Upper lobe of left lung (tissue), 6 donors: ENCODE measurements at places on chromosomes 2 and 18. TPM values are rescaled to one million over a fixed set of nuclear protein-coding genes. Genes with fewer than 3 reads are reported as not detected.
A peak's percentile ranks its signal among the peaks of the same experiment; 100 is the strongest.

DNA sequence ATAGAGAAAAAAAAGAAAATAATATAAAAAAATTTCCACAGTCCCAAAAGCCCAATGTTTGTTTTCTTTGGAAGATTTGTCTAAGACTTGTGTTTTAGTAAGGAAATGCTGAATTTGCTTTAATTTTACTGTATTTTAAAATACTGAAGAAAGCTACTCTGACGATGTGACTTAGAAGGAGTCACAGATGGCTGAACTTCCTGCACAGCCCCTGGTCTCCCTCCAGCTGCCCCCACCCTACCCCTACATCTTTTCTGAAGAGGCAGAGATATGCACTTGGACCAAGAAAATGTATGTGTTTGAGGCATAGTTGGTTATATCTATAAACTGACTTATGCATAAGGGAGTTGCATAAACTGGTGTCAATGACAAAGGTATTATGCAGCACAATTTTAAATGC is 172.3 kb downstream of the CDH2 start:
- no peak overlapping the region for H3K4me3 ChIP-seq
- DNase-seq = no peak
- no peak overlapping the region for H3K27ac ChIP-seq
- no peaks in the 10 kb centered on the region for H3K36me3 ChIP-seq
- no peaks in the 10 kb centered on the region for H3K27me3 ChIP-seq
- no peaks in the 10 kb centered on the region for H3K4me1 ChIP-seq

DNA sequence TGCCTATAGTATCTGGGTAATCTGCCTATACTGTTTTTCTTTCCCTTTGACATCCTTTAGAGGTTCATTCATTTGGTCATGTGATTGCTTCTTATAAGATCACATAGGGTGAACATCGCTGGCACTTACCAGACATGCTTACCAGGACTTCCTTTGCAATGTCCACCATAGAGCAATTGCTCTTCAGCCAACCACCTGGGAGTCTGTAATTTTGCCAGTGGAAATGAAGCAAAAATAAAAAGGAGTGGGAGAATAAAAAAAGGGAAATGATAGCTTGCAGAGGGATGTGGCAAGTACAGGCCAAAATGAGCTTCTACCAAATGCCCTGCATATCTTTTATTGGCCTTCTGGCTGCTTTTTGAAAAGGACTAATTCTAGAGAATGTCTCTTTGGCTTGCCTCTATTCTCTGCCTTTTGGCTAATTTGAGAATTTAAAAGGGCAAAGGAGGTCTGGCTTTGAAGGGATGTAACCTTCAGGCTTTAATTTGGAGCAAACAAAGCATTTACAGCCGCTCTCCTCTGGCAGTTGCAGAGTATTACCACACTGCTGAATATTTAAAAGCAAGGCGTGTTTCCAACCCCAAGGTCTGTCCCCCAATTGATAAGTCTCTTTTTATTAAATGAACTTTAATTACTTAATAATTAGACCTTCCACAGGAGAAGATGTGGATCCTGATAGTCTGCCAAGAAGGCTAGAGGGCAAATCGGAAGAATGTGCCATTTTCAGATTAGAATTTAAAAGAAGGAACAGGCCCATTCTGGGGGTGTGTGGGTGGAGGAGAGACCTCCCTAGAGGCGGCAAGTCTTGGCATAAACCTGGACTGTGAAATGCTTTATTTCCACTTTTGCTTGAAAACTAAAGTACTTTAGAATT is 557.9 kb downstream of the DCC start:
- no peak overlapping the region for H3K27ac ChIP-seq
- DNase-seq = no peak
- H3K4me3 ChIP-seq = no peak overlapping the region
- no peaks in the 10 kb centered on the region for H3K27me3 ChIP-seq
- no peaks in the 10 kb centered on the region for H3K36me3 ChIP-seq

DNA sequence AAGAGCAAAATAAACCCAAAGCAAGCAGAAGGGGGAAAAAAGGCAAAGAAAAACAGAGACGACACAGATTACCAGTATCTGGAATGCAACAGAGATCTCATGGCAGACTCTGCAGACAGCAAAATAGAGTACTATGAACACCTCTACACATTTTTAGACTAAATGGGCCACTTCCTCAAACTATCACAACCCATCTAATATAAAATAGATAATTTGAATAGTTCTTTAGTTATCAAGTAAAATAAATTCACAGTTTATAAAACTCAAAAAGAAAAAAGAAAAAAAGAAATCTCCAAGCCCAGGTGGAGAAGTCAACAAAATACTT is 16.6 kb downstream of the SESTD1 start:
- no peak for DNase-seq
- no peak overlapping the region for H3K27ac ChIP-seq

DNA sequence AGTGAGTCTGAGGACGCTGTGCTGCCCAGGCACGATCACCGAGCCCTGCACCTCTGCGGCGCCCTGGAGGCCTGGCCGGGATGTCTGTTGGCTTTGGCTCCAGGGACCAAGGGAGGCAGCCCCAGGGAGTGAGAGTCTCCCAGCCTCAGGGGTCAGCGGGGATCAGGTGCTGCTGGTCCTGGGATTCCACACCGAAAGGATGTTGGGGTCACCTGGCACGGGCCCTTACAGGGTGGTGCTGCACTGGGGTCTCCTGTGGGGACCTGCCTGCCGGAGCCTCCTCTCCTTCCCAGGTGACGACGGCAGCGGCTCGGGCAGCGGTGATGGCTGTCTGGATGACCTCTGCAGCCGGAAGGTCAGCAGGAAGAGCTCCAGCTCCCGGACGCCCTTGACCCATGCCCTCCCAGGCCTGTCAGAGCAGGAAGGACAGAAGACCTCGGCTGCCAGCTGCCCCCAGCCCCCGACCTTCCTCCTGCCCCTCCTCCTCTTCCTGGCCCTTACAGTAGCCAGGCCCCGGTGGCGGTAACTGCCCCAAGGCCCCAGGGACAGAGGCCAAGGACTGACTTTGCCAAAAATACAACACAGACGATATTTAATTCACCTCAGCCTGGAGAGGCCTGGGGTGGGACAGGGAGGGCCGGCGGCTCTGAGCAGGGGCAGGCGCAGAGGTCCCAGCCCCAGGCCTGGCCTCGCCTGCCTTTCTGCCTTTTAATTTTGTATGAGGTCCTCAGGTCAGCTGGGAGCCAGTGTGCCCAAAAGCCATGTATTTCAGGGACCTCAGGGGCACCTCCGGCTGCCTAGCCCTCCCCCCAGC is 30.5 kb downstream of the GPC1 start:
- H3K4me1 ChIP-seq = no peaks in the 10 kb centered on the region
- peak; percentile 18 for DNase-seq
- H3K36me3 ChIP-seq = peaks cover 25% of the 10 kb centered on the region

DNA sequence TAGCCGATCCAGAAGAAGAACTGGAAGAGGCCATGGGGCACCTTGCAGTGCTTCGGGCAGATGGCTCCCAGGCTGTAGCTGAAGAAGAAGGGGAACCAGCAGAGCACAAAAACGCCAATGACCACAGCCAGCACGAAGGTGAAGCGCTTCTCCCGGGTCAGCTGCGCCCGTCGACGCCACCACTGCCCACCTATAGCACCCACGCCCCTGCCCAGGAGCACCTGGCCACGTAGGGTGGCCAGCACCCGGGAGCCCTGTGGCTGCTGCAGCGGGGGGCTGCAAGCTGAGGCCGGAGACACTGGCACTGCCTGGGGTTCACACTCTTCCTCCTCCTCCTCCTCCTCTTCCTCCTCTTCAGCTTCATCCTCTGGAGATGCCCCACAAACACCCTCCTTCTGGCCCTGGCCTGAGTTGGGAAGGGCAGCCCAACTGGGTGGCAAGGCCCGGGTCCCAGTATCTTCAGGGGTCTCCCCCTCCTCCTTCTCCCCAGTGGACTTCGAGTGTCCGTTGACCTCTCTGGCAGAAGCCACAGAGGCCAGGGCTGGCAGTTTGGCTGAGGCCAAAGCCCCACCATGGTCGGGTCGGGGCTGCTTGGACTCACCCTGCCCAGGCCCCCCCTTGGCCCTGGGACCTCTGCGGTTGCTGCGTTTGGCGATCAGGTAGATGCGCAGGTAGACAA is 1.3 kb downstream of the ADRA2B start:
- peaks cover 16% of the 10 kb centered on the region for H3K4me1 ChIP-seq
- H3K4me3 ChIP-seq = no peak overlapping the region
- H3K27ac ChIP-seq = no peak overlapping the region
- no peaks in the 10 kb centered on the region for H3K36me3 ChIP-seq
- H3K27me3 ChIP-seq = no peaks in the 10 kb centered on the region
- no peak for DNase-seq

DNA sequence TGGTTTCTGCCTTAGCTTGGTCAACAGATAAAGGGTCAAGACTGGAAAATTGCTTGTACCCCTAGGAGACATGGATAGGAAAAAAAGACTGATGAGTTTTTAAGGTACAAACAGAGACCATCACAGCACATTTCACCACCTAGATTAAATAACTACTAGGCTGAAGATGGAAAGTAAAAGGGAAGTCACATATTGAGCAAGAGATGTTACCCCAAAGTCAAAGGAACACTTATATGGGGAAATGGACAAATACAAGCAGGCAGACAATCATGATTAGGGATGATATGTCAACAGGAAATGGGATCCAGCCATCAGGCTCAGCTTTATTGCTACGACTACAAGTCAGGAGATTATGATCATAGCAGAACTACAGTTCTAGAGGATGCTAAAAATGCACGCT is 1643.1 kb upstream of the CELF4 start:
- H3K4me3 ChIP-seq = no peak overlapping the region
- no peak overlapping the region for H3K27ac ChIP-seq
- no peaks in the 10 kb centered on the region for H3K27me3 ChIP-seq

- no peak for DNase-seq
- H3K27ac ChIP-seq = no peak overlapping the region
- H3K4me1 ChIP-seq = no peaks in the 10 kb centered on the region
- H3K36me3 ChIP-seq = no peaks in the 10 kb centered on the region
- no peak overlapping the region for H3K4me3 ChIP-seq
Observed at GRCh38 chr18:36903215-36903928, 74.4 kb downstream of the KIAA1328 start.

GRCh38 chr2:133378928-133379549 is 189.2 kb downstream of the NCKAP5 start:
- H3K4me1 ChIP-seq = no peaks in the 10 kb centered on the region
- H3K36me3 ChIP-seq = no peaks in the 10 kb centered on the region
- no peaks in the 10 kb centered on the region for H3K27me3 ChIP-seq
- H3K27ac ChIP-seq = no peak overlapping the region
- DNase-seq = no peak

- no peaks in the 10 kb centered on the region for H3K27me3 ChIP-seq
- H3K36me3 ChIP-seq = no peaks in the 10 kb centered on the region
- H3K4me3 ChIP-seq = no peak overlapping the region
- H3K27ac ChIP-seq = no peak overlapping the region
- no peak for DNase-seq
- H3K4me1 ChIP-seq = peaks cover 4% of the 10 kb centered on the region
Observed at GRCh38 chr18:10397004-10397403, 57.4 kb upstream of the APCDD1 start.

DNA sequence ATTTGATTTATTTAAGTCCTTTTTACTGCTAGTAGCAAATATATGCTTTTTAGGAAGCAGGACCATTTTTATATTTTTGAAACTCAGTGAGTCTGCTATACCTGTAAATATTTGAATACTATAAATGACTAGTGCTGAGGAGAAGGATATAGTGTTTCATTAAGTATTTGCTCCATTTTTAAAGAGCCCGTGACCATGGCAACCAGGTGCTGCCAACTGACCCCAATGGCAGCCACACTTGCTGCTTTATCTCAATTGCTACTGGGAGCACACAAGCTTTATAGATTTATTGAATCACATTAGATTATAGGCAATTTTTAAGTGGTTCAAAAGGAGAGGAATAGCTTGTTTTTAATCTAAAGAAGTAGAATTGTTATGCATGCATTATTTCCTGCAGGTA is 142.0 kb downstream of the SCG2 start:
- no peak overlapping the region for H3K4me3 ChIP-seq
- H3K4me1 ChIP-seq = no peaks in the 10 kb centered on the region
- H3K36me3 ChIP-seq = no peaks in the 10 kb centered on the region
- DNase-seq = no peak

- no peaks in the 10 kb centered on the region for H3K27me3 ChIP-seq
- peaks cover 20% of the 10 kb centered on the region for H3K36me3 ChIP-seq
- H3K4me3 ChIP-seq = no peak overlapping the region
- peaks cover 18% of the 10 kb centered on the region for H3K4me1 ChIP-seq
- DNase-seq = no peak
Observed at GRCh38 chr2:235042576-235043515, 91.0 kb downstream of the SH3BP4 start.

GRCh38 chr2:226902041-226902966 is 66.5 kb downstream of the RHBDD1 start:
- H3K27ac ChIP-seq = no peak overlapping the region
- H3K27me3 ChIP-seq = no peaks in the 10 kb centered on the region
- H3K4me3 ChIP-seq = no peak overlapping the region
- DNase-seq = no peak

GRCh38 chr2:16223161-16223840 is 283.0 kb downstream of the MYCN start:
- H3K4me3 ChIP-seq = no peak overlapping the region
- no peaks in the 10 kb centered on the region for H3K4me1 ChIP-seq
- no peaks in the 10 kb centered on the region for H3K27me3 ChIP-seq
- DNase-seq = no peak
- no peaks in the 10 kb centered on the region for H3K36me3 ChIP-seq

GRCh38 chr2:53913721-53914120 is 54.0 kb upstream of the GPR75 start:
- H3K4me3 ChIP-seq = no peak overlapping the region
- H3K36me3 ChIP-seq = peaks cover 56% of the 10 kb centered on the region
- H3K27me3 ChIP-seq = no peaks in the 10 kb centered on the region

GRCh38 chr2:235636546-235636945 is 142.7 kb downstream of the AGAP1 start:
- H3K36me3 ChIP-seq = no peaks in the 10 kb centered on the region
- H3K27me3 ChIP-seq = no peaks in the 10 kb centered on the region
- no peak overlapping the region for H3K4me3 ChIP-seq
- no peak overlapping the region for H3K27ac ChIP-seq
- peaks cover 24% of the 10 kb centered on the region for H3K4me1 ChIP-seq

DNA sequence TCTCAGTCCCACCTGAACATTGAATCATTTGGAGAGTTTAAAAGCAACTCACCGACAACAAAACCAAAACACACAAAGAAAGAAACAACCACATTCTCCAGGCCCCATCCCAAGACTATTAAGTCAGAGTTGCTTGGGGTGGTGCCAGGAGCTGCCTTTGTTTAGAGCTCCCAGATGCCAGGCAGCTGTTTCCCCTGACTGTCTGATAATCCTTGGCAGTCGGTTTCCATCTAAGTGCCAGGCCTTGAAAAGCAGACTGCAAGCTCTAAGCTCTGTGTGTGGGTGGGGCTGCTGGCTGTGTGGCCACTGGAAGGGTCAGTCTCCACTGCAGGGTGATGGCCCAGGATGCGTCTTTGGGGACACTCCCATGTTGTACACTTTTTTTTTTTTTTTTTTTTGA is 255.3 kb upstream of the AGAP1 start:
- H3K4me3 ChIP-seq = no peak overlapping the region
- H3K27ac ChIP-seq = no peak overlapping the region
- DNase-seq = no peak
- H3K36me3 ChIP-seq = no peaks in the 10 kb centered on the region
- peaks cover 14% of the 10 kb centered on the region for H3K4me1 ChIP-seq

Gene SLC4A5
- 4.1 TPM for total RNA-seq

Gene HOXD9
- not detected for total RNA-seq

Gene CD226
- 3.3 TPM for total RNA-seq

Gene COBLL1
- total RNA-seq = 128 TPM

Gene GNAL
- total RNA-seq = 2.4 TPM
